ENCODE measurements at places on chromosomes 12 and 14.

- DNase-seq, result no peak
Observed at GRCh38 chr12:70236990-70237389, 6.2 kb upstream of the CNOT2 start.

- DNase-seq, result no peak
Observed at GRCh38 chr12:65140738-65141137, 19.6 kb upstream of the WIF1 start.

GRCh38 chr14:104344818-104345620 lies 206.6 kb downstream of the KIF26A start:
- DNase-seq, result no peak

- DNase-seq, result no peak
Observed at GRCh38 chr12:111304642-111305071, 64.2 kb downstream of the PHETA1 start.

- DNase-seq, result no peak
Observed at GRCh38 chr12:22850185-22850584, 225.2 kb downstream of the ETNK1 start.

- no peak for DNase-seq
Observed at GRCh38 chr14:69637503-69638031, 26.2 kb downstream of the SUSD6 start.

GRCh38 chr12:74537126-74537706 lies 419 bp upstream of the ATXN7L3B start:
- no peak for DNase-seq

GRCh38 chr14:88910386-88910785 lies 85.9 kb downstream of the TTC8 start:
- DNase-seq, result no peak

- DNase-seq, result no peak
Observed at GRCh38 chr12:117119592-117120198, 20.5 kb upstream of the TESC start.

- no peak for DNase-seq
Observed at GRCh38 chr12:90407841-90408240, 547.1 kb downstream of the CCER1 start.

DNA sequence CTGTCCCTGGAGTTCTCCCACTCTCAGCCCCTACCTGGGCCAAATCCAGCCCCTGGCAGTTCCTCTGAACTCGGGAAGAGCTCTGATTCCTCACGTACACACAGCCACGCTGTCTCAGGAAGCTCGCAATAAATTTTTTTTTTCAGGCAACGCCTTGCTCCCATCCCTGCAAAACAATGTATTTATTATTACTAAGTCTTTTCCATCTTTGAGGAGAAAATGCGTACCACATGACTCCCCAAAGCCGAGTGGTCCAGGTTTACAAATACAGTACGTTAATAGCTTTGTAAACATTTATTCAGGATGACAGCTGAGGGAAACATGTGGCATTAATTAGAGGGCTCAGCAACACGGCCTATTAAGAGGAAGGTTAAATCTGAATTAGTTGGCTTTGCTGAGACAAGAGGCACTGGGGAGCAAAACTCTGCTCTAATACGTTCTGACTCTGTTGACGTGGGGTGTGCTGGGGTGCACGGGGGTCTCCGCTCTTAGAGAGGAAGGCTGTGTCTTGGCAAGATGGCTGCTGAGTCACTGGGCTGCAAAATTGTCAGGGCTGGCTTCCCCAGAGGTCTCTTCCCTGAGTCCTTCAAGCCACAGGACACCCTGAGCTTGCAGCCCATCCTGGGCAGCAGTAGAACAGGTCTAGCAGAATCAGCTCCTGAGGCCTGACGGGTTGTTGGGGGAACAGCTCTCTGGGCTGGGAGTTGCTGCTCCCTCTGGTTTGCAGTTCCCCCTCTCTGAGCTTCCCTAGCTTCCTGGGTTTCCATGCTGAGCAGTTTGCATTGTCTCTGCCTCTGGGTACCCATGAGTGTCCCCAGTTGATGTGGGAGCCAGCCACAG lies 185.2 kb upstream of the TBX3 start:
- no peak for DNase-seq

DNA sequence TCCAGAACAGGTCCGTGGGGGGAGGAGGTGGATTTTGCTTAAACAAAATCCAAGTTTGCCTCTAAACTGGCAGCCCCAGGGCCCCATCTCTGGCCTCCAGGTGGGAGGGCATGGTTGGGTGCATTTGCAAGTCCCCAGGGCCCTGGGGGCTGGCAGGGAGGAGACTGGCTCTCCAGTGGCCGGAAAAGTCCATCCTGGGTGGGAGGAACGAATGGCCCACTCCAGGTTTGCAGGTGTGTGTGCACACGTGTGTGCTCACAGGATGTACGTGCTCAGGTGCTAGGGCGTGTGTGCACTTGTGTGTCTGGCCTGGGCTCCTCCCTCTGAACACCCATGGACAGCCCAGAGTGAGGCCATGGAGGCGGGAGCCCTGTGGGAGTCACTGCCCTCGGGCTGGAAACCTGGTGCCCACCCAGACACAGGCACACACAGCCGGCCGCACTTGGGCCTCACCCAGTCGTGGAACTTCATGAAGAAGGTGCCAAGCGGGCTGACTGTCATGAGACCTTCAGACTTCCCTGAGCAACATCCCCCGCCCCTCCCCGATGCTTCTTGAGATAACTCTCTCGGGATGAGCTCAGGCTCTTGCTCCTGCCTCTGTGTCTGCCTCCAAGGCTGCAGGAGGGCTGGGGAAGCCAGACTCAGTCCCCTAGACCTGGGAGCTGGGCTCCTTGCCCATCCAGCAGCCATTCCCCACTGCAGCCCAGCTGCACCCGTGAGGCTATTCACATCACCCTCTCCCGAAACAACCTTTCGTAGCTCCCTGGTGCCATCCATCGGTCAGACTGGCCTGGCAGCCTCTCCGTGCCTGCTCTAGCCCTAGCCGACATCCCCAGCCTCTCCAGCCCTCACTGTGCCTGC lies 9.4 kb downstream of the AHNAK2 start:
- no peak for DNase-seq

DNA sequence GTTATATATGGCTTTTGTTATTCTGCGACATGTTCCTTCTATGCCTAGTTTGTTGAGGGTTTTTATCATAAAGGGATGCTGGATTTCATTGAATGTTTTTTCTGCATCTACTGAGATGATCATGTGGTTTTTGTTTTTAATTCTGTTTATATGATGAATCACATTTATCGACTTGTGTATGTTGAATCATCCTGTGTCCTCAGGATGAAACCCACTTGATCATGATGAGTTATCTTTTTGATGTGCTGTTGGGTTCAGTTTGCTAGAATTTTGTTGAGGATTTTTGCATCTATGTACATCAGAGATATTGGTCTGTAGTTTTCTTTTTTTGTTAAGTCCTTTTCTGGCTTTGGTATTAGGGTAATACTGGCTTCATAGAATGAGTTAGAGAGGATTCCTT lies 291.2 kb downstream of the AKAP6 start:
- DNase-seq, result no peak
